Smooth muscle cell of the pulmonary artery (primary cell): ENCODE measurements at places on chromosomes 2 and 18. TPM values are rescaled to one million over a fixed set of nuclear protein-coding genes. Genes with fewer than 3 reads are reported as not detected.

Gene FLACC1
- 1.3 and 2.5 TPM in 2 replicates for total RNA-seq

Gene RGPD4
- total RNA-seq, result under 0.01 TPM in 1 of 2 replicates, not detected in the other

Gene C2orf66
- 0.20 and 0.59 TPM in 2 replicates for total RNA-seq

Gene ASNSD1
- total RNA-seq, result 47.7 and 63.3 TPM in 2 replicates

Gene LRATD1
- total RNA-seq, result 0.07 and 0.13 TPM in 2 replicates

Gene SEC11C
- 11.4 and 11.6 TPM in 2 replicates for total RNA-seq

Gene FOSL2
- total RNA-seq, result 65.6 and 84.3 TPM in 2 replicates

Gene PPP4R1
- 80.3 and 91.7 TPM in 2 replicates for total RNA-seq

Gene POTEI
- not detected in 2 replicates for total RNA-seq

Gene COLEC11
- total RNA-seq, result 0.50 and 1.4 TPM in 2 replicates

Gene FAM237A
- total RNA-seq, result not detected in 2 replicates

Gene PLCL1
- 4.3 and 8.6 TPM in 2 replicates for total RNA-seq

Gene PAIP2B
- 0.36 and 0.65 TPM in 2 replicates for total RNA-seq

Gene FSHR
- not detected in 2 replicates for total RNA-seq

Gene PGAP1
- total RNA-seq, result 12.4 and 14.0 TPM in 2 replicates

Gene PJVK
- total RNA-seq, result 1.2 and 2.5 TPM in 2 replicates

Gene TRABD2A
- 4.0 and 4.7 TPM in 2 replicates for total RNA-seq

Gene PDE11A
- total RNA-seq, result 0.20 and 0.50 TPM in 2 replicates

Gene ATP6V1B1
- 1.1 and 2.2 TPM in 2 replicates for total RNA-seq

Gene TWSG1
- 148 and 152 TPM in 2 replicates for total RNA-seq

Gene IL1A
- 0.85 and 2.7 TPM in 2 replicates for total RNA-seq

Gene PROC
- 0.26 TPM in 1 of 2 replicates, not detected in the other for total RNA-seq

Gene SEMA4F
- 19.7 and 20.4 TPM in 2 replicates for total RNA-seq

Gene SLC25A12
- 20.2 and 23.5 TPM in 2 replicates for total RNA-seq

Gene HMSD
- 0.33 TPM in 1 of 2 replicates, not detected in the other for total RNA-seq

Gene CRYGC
- total RNA-seq, result not detected in 2 replicates

Gene SERPINB11
- not detected in 2 replicates for total RNA-seq

Gene LONRF2
- total RNA-seq, result 0.52 and 3.6 TPM in 2 replicates

Gene ITPRIPL1
- 0.26 and 1.3 TPM in 2 replicates for total RNA-seq

Gene KCNIP3
- 0.65 and 2.0 TPM in 2 replicates for total RNA-seq

Gene ATOH8
- total RNA-seq, result 22.4 and 30.8 TPM in 2 replicates

Gene NOTO
- not detected in 2 replicates for total RNA-seq

Gene NAT8
- total RNA-seq, result not detected in 2 replicates

Gene TMEM163
- total RNA-seq, result 0.13 and 0.76 TPM in 2 replicates

Gene COL3A1
- total RNA-seq, result 3,551 and 6,679 TPM in 2 replicates

Gene TCF23
- not detected in 2 replicates for total RNA-seq

Gene FTCDNL1
- 0.59 and 1.4 TPM in 2 replicates for total RNA-seq

Gene SLC11A1
- total RNA-seq, result 0.13 TPM in 2 replicates

Gene TXNDC2
- total RNA-seq, result not detected in 2 replicates

Gene GLI2
- total RNA-seq, result 8.9 and 10.0 TPM in 2 replicates

Gene CYRIA
- 1.4 and 5.5 TPM in 2 replicates for total RNA-seq

Gene EML6
- total RNA-seq, result 1.2 and 1.3 TPM in 2 replicates

Gene MTIF2
- total RNA-seq, result 27.1 and 32.8 TPM in 2 replicates

Gene FBXO41
- total RNA-seq, result 0.72 and 2.0 TPM in 2 replicates

Gene EFEMP1
- 3,446 and 3,873 TPM in 2 replicates for total RNA-seq

Gene WDR43
- 51.9 and 82.5 TPM in 2 replicates for total RNA-seq

Gene PID1
- 35.6 and 48.6 TPM in 2 replicates for total RNA-seq

Gene RAX
- not detected in 2 replicates for total RNA-seq

Gene MROH2A
- total RNA-seq, result not detected in 2 replicates

Gene ICOS
- total RNA-seq, result 0.07 TPM in 1 of 2 replicates, not detected in the other

Gene ANKRD62
- not detected in 2 replicates for total RNA-seq

Gene C1QL2
- total RNA-seq, result not detected in 2 replicates

Gene DSC2
- total RNA-seq, result 0.07 TPM in 2 replicates

Gene RAB27B
- total RNA-seq, result 10.6 and 63.2 TPM in 2 replicates

Gene CYP27A1
- total RNA-seq, result 6.8 and 13.7 TPM in 2 replicates

Gene BOLL
- total RNA-seq, result not detected in 2 replicates

Gene PRLH
- total RNA-seq, result not detected in 2 replicates
